ENCODE measurements at places on chromosomes 16 and 17.

DNA sequence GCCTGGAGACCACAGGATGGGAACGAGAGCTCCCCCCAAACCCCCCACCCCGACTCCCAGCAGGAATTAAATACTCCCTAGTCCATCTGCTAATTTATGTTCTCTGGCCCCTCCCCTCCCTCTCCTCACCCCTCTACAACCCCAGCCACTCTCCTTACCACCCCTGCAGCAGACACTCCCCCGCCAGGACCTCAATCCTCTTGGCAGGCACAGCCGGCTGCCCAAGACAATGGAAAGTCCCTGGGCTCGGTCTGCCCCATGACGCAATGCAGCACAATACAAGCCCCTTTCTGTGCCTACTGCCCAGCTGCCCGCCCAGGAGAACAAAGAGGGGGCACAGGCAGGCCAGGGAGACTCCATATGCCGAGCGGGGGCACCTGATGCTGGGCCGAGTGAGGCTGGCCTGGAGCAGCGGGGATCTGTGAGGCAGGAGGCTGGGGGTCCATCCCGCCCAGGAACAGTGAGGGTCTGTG lies 30.3 kb upstream of the CDC42EP4 start:
- peak; percentile 76 for DNase-seq

DNA sequence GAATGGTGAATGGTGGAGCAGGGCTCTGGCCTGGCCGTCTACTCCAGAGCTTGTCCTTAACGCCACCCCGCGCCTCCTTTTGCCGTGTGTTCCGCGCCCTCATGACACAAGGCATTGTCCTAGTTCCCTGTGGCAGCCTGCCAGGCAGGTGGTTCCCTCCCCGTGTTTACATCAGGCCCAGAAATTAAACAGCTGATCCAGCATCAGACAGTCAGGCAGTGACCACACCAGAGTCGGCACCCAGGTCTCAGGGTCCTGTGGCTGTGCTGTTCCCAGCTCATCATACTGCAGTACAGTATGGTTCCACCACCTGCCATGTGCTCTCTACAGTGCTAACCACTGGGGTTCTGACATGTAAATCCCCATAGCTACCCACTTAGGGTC lies 119.7 kb downstream of the RAB11FIP4 start:
- DNase-seq: peak; percentile 9

DNA sequence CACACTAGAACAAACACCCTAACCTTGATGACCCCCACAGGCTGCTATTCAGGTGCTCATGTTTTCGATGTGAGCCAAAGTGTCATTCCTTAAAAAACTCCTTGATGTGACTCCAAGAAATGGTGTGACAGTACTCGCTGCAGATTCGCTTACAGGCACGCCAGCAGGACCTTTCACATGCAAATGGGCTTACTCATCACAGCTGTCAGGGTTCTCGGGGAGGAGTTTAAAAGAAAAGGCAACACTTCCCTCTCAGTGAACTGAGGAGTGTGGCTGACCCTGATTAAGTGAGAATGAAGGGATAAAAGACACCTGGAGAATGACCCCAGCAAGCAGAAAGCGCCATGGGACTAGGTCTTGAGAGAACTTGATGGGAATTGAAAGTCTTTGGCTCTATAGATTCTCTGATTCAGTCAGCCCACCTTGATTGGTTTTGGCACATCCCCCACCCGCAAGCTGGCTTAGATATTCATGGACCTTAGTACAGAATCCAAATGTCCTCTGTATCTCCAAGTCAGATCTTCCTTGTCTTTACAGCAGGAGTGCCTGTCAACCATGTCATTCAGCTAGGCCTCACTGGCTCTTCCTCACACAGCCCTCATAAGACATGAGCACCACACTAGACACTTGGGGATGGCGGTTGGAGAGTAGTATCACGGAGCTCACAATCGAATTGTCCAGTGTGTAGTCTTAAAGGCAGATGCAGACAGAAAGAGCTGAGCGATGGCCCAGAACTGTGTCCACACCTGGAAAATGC lies 82.6 kb downstream of the HIC1 start:
- DNase-seq: no peak

DNA sequence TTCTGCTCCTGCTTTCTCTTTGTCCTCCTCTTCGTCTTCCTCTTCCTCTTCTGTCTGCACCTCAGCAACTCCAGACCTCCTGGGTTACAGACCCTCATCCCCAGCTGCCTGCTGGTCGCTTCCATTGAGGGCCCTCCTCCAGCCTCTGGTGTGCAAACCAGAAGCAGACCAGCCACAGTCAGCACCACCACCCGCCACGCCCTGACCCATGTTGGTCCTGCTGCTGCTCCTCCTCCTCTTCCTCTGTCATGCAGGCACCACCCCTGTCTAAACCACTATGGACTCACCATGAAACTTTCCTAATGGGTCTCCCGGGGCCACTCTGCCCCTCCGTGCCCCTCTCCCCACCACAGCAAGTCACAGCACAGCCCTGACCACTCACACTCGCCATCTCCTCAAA lies 11.4 kb upstream of the OGFOD3 start:
- DNase-seq: no peak

GRCh38 chr17:27891841-27892240 lies 1.3 kb downstream of the LYRM9 start:
- DNase-seq: no peak

DNA sequence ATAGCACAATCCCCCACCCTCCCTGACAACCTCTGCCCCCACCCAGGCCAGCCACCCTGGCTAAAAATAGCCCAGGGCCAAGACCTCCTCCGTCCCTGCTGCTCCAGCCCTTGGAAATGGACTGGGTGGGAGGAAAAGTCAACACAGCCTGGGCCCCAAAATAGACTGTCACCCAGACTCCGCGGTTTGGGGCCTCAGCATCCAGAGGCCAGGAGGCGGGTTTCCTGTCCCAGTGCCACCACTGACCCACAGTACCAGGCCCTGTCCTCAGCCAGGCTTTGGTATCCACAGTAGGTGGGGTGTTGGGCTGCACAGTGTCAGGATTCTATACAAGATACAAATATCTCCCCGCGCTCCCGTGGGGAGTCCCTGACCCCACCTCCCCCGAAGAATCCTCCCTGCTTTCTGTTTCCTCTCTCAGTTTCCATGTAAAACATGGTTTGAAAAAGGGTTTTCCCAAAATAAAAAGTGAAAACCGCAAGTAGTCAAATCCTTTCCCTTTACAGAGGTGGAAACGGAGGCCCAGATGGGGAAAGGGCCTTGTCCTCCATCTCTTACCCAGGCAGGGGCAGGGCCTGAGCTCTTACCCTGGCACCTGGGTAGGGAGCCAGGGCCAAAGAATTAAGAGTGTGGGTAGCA lies 20.1 kb downstream of the CPNE2 start:
- DNase-seq: no peak

- no peak for DNase-seq
Observed at GRCh38 chr16:84178892-84179611, 7.8 kb downstream of the TAF1C start.

DNA sequence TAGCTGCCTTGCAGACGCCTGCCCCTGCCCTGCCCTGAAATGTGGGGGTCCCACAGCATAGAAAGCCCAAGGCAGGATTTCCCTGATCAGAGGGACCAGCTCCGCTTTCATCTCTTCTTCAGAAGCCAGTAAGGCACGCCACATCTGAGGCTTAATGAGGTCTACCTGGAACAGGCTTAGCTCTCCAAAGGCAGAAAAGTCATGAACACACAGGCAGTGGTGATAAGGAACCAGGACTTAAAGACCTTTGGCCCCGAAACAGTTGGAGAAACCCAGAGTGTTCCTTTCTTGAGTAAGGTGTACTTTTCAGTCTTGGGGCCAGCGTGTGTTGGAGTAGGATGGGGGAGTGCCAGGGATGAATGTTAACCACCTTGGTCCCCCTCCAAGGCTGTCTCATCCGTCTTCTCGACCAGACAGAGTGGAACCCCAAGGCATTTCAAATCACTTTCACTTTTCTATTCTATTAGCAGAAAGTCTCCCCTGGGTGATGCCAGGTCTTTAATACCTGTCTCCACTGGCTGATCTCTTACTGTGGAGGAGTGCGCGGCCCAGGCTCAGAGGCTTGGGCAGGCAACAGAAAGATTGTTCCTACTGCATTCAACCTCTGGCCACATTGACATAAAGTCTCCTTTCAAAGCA lies 43.9 kb downstream of the TMEM186 start:
- no peak for DNase-seq

GRCh38 chr16:23213831-23214230 lies 31.3 kb downstream of the SCNN1G start:
- no peak for DNase-seq

- no peak for DNase-seq
Observed at GRCh38 chr17:76530095-76530723, 7.3 kb downstream of the CYGB start.

GRCh38 chr16:80680046-80680445 lies 124.4 kb downstream of the CDYL2 start:
- no peak for DNase-seq

DNA sequence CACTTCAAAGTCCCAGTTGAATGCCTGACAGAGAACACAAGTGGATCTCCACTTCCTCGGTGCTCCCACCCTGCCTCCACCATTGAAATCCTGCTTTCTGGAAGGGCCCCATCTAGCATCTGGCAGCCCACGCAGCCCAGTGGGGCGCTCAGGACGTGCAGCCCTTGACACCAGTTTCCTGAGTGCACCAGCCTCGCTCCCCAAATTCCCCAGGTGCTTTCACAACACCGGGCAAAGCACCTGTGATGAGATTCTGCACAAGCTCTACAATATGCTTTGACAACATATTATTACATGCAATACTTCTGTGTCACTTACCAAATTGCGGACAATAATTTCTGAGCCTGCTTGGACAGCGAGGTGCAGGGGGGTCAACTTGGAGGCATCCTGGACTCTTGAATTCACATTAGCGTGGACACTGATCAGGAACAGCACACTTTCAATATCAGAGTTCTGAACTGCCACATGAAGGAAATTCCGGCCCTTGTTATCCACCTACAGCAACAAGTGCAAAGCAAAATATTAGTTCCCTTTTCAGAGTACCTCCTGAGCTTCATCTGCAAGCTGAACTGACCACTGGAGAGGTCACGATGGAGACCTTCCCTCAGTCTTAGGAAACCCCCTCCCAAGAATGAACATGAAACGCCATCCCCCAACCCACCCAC lies 33.9 kb downstream of the CYB5D2 start:
- no peak for DNase-seq

DNA sequence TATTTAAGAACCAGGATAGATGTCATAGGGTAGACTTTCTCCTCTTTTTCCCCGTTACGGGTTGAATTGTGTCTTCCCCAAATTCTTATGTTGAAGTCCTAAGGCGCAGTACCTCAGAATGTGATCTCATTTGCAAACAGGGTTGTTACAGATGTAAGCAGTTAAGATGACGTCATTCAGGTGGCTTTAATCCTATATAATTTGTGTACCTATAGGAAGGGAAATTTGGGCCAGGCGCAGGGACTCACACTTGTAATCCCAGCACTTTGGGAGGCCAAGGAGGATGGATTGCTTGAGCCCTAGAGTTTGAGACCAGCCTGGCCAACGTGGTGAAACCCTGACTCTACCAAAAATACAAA lies 99.5 kb upstream of the DHX40 start:
- no peak for DNase-seq

DNA sequence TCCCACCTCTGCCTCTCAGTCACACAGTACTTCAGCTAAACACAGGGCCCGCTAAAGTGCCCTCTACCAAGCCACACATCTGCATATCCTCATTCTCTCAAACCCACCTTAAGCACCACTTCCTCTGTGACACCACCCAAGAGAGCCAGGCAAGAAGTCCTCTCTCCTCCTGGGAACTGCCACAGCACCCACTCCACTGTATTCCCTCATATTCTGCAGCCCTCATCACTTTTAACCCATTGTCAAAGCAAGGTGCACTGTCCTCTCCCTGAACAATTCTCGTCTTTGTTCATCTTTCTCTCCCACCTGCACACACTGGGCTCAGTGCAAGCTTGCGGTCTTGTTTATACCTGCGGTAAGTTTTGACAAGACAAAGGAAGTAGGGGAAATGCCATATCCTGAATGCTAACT lies 13.6 kb downstream of the CHD9 start:
- DNase-seq: no peak

DNA sequence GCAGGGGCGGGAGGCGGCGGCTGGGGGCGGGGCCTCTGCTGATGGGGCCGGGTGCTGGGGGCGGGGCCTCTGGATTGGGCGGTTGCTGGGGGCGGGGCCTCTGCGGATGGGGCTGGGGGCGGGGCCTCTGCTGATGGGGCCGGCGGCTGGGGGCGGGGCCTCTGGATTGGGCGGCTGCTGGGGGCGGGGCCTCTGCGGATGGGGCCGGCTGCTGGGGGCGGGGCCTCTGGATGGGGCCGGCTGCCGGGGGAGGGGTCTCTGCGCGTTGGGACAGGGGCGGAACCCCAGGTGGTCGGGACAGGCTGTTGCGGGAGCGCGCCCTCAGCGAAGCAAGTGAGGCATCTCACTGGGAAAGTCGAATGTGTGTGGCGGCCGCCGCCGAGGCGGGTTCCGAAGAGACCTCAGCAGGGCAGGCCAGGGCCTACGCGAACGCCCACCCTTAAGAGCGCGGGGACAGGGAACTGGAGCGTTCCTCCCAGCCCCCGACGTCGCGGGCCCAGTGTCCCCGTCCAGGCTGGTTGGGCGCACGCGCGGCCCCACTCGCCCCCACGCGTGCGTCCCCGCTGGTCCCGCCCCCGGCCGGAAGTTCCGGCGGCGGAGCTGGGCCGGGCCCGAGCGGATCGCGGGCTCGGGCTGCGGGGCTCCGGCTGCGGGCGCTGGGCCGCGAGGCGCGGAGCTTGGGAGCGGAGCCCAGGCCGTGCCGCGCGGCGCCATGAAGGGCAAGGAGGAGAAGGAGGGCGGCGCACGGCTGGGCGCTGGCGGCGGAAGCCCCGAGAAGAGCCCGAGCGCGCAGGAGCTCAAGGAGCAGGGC lies at the start of gene STUB1:
TSS of gene STUB1 (plus strand) at position 597 of the 811 bp plus-strand sequence. CDS start at position 713, 116 bp downstream.
- peak; percentile 85 for DNase-seq

GRCh38 chr16:15865742-15866141 lies 8.9 kb upstream of the MYH11 start:
- no peak for DNase-seq

DNA sequence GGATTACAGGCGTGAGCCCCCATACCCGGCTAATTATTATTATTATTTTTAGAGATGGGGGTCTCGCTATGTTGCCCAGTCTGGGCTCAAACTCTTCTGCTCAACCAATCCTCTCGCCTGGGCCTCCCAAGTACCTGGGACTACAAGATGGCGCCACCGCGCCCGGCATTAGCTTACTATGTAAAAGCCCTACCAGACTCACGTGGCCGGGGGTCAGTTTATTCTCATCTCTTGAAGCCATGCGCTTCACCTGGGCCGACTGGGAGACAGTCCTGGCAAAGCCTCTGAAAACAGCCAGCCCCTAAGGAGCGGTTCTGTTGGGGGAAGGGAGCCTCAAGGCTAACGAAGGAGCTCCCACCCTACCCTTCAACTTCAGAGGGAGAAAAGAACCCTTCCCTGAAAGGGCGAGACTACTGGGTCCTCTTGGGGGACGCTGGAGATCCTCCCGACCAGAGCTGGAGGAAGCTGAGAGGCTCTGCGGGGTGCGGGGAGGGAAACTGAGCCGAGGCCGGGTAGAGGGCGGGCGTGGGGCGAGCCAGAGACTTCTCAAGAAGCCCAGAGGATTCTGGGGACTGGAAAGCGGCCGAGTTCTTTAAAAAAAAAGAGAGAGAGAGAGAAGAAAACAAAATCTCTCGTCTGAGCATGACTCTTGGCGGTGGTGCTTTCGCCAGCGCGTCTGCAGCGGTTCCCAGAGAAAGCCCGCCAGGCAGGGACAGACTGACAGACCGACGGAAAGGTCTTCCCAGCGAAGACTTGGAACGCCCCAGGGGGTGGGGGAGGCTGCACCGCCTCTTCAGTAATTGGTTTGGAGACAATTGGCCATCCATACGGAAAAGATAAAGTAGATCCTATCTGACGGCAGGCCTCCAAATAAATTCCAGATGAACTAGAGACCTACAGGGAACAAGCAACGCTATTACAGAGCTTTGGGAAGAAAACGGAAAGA lies 5.6 kb upstream of the TUBG2 start:
- DNase-seq: no peak

GRCh38 chr16:89363621-89364393 lies 126.6 kb downstream of the ANKRD11 start:
- DNase-seq: no peak

Measured in NCI-H2081 (cell line).